ENCODE measurements at places on chromosomes 2 and 18.
A peak's percentile ranks its signal among the peaks of the same experiment; 100 is the strongest.

GRCh38 chr2:238030422-238031155, 30.2 kb upstream of the SCLY start:
- no peak for DNase-seq

GRCh38 chr2:195498176-195498575, 158.8 kb upstream of the SLC39A10 start:
- DNase-seq, result peak; percentile 22

- peak; percentile 11 for DNase-seq
These were observed 2.7 kb downstream of the CDH7 start for GRCh38 chr18:65753520-65753919.

DNA sequence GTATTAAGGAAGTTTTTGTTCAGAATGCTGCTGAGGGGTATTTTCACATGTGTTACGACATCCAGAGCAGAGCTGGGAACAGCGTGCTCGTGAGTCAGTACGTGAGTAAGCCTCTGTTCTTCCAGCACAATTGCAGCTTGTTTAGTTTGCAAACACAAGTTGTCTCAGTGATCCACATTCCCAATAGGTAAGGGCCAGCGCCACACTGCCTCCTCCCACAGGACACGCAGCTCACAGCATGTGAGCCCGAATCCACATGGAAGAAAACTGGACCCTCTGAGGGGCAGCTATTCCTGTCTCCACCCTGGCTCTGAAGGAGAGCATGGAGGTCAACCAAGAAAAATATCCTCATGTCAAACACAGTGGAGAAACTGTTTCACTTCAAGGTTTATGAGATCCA, 173.9 kb upstream of the PID1 start:
- peak; percentile 84 for DNase-seq

GRCh38 chr2:217066510-217067270, 206.8 kb upstream of the TNP1 start:
- DNase-seq, result no peak

DNA sequence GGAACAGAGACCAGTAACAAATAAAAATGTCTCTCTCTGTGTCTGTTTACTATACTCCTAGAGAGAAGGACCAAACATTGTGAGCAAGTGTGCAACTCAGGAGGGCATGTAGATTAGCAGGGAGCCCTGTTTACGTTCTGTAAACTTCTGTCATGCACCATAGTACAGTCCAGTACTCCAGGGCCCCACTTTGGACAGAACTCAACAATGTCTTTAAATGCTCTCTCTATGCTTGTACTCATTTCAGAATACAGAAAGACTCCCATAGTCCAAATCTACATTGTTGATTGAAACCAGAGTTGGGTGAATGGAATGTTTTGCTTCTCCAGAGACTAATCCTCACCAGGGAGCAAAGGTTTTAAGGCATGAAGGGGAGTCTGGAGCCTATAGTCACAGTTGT, 934.8 kb downstream of the NRXN1 start:
- no peak for DNase-seq

DNA sequence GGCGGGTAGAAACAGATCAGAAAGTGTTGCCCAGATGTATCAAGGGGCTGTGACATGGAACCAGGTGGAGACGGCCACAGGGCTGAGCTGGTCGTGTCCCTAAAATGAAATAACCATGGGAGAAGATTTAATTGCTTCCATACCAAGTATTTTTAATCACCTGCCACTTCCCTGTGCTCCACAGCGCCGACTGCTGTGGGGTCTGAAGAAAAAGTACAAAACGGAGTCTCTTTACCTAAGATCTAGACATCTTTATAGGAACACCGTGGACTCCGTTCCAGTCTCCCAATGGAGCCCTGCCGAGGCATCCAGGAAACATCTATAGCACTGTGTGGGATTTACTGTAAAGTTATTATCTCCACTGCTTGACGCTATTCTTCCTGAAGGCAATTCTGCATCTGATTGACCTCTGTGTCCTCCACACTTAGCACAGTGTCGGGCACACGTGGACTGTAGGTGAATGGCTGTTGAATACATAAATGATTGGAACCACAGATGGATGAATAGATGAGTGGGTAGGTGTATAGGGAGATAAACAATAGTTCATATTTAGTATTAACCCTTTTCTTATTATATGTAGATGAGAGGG, 21.6 kb upstream of the GYPC start:
- DNase-seq, result no peak

- DNase-seq, result peak; percentile 77
These were observed 492.3 kb upstream of the ZEB2 start for GRCh38 chr2:145012214-145012670.

GRCh38 chr18:50338715-50339114, 36.1 kb upstream of the SKA1 start:
- no peak for DNase-seq

DNA sequence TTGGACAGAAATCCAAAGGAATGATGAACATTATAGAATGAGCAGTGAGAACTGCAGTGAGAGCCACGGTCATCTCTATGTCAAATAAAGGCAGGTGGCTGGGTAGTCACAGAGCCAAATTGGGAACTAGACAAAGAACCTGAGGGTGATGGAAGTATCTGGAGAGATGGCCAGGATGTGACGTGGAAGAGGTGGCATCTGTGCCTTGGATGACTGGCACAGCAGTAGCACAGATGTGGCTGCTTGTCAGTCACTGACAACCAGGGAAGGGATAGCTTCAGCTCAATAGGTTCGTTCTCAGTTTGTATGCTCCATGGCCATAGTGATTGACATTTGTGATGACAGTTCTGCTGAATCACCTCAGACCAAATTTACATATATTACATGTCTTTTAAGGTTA, 172.3 kb downstream of the PARD3B start:
- DNase-seq, result no peak

DNA sequence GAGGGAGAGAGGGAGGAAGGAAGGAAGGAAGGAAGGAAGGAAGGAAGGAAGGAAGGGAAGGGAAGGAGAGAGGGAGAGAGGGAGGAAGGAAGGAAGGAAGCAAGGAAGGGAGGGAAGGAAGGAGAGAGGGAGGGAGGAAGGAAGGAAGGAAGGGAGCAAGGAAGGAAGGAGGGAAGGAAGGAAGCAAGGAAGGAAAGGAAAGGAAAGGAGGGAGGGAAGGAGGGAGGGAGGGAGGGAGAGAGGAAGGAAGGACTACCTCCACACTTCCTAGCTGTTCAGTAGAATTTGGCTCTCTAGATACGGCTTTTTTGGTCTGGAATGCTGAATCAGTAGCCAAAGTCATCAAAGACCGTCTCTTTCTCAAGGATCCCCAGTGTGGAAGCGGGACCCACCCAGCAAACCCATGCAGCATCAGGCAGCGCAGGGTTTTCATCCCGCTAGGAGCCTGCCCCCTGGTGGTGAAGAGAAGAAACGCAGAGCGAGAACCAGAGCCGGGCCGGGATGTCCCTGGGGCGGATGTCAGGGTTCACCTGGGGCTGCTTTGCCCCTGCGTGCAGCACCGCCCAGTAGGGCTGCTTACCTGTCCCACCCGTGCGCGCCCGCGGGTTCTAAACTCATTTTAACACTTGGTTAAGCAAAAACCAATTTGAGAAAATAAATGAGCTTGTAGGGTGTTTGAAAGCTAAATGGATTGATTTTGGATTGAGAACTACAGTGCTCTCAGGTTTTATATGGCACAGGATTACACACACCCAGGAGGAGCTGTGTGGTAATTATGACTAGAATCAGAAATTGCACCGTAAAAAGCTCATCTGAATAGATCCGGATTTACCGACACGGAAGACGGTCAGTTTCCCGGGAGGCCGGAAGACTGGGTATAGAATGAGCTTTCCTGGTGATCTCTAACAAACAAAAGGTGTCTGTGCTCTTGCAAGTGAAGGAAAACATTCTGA, 48.1 kb upstream of the ARL4C start:
- peak; percentile 72 for DNase-seq

DNA sequence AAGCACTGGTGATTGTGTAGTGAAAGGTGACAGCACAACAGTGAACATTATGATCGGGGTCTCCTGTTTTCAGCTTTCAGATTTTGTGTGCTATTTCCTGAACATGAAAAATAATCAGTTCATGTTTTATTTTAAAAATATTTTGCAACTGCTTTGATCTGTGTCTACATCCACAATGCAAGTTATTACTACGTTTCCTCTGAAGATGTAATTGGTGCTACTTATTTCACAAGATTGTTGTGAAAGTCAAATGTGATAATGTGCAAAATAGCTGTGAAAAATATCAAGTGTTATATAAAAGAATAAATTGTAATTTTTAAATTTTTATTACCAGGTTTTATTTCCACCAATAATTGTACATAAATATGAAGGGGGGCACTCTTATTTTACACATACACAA, 6.1 kb upstream of the GCA start:
- no peak for DNase-seq

DNA sequence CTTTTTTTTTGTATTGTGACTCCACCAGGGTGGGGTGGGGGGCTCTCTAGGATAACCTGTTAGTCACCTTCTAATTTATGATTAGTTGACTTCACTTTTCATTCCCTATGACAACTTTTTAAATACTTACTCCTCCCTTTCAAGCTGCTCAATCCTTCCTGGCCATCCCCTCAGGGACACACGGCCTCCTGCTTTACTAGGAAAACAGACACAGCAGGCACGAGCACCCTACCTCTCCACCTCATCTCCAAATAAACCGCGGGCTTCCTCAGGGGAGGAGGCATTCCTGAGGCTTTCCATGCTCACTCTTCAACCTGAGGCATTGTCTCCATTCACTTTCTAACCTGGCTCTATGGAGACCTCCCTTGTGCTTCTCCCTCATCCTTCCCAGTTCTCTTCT, 33.0 kb downstream of the B4GALT6 start:
- DNase-seq, result no peak

DNA sequence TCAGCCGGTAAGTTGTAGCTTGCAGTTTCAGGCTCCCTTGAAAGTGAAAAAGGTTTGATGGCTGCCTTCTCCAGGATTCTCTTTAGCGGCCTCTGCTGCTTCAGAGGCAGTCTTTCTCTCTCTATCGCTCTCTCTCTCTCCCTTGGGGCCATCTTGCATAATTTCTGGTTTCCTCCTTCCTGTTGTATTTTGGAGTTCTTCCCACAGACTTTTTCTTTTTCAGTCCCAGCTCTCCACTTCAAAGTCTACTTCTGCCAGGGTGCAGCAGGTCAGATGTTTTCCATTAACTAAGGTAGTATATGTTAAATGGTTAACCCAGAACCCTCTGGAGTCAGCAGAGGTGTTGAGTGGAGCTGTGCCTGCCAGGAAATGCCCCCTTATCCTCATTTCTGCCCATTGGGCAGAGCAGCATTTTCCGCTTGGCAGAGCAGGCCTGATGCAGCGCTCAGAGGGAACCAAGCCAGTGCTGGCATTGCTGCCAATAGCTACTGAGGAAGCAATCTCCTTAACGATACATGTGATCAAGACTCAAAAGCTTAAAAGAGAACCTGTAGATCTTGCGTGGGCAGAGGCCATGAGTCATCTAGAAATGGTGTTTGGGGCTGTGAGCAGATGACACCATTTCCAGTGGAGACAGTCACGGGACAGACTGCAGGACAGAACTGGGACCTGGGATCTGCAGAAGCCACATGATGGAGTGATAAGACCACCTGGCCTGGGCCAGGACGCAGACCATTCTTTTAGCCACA, 20.8 kb downstream of the DBI start:
- peak; percentile 90 for DNase-seq

DNA sequence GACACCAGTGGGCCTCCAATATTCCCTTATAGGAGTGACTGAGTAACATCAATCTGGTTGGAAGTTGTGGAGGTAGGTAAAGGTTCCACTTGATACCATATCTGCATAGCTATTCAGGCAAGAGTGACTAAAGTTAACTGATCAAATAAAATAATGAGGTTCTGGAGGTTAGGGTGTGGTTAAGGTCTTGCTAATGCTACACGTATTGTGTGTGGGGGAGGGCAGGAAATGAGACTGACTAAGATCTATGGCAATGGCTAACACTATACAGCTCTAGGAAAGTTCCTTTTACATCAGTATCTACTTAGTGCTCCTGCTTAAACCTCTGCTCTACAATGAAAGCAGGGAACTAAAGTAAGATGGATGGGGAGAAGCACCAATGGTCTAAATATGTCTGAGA, 149.1 kb upstream of the MGAT5 start:
- DNase-seq, result no peak

DNA sequence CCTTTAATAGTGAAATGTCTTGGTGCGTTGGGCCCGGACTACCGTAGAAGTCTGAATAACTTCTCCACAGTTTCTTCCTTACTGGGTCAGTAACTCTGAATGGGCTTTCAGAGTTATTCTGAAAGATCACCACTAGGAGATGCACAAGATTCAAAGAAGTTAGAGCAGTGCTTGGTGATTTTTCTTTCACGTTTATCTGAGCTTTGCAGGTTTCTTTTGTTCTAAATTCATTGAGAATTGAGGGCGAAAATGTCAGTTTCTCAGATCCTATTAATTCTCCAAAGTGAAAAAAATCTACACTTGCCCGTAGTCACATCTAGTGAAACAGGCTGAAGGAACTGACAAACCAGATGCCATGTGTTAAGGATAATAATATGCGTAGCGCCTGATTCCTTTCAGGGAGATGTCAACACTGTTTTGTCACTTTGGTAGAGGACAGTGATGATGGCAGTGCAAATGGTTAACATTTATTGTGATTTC, 70.1 kb downstream of the QPCT start:
- DNase-seq, result peak; percentile 81

DNA sequence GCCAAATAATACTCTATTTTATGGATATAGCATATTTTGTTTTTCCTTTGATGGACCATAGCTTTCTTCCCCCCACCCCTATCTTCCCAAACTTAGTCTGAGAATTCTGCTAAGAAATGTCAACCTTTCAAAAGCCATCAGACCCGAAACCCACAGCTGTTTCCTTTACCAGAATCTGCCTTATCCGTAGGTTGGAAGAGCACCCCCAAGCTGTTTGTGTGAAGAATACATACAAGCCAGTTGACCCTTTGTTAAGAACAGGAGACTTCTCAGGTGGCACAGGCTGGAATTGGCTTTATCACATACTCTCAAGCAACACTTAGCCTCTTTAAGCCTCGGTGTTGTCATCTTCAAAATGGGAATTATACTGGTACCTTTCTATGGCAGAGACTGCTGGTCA, 135.1 kb downstream of the ACTR3 start:
- DNase-seq, result no peak

Data from fibroblast of upper back skin (primary cell).